ENCODE measurements at places on chromosomes 4 and X.
A peak's percentile ranks its signal among the peaks of the same experiment; 100 is the strongest.

DNA sequence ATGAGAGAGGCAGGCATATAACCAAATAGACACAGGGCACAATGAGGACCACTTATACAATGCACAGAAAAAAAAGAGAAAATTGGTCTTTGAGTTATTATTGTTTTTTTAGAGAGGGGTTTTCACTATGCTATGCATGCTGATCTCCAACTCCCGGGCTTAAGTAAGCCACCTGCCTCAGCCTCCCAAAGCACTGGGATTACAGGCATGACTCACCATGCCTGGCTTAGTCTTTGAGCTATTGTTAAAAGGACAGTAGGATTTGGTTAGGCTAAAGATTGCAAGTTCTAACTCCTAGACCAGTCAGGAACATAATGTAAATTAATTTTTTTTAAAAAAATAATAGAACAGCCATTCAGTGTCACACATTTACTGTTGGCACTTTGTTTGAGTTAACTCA is 340.1 kb downstream of the GPAT3 start:
- DNase-seq, result no peak

- DNase-seq, result no peak
Measured at GRCh38 chr4:38745881-38746280, 36.9 kb downstream of the TLR10 start.

DNA sequence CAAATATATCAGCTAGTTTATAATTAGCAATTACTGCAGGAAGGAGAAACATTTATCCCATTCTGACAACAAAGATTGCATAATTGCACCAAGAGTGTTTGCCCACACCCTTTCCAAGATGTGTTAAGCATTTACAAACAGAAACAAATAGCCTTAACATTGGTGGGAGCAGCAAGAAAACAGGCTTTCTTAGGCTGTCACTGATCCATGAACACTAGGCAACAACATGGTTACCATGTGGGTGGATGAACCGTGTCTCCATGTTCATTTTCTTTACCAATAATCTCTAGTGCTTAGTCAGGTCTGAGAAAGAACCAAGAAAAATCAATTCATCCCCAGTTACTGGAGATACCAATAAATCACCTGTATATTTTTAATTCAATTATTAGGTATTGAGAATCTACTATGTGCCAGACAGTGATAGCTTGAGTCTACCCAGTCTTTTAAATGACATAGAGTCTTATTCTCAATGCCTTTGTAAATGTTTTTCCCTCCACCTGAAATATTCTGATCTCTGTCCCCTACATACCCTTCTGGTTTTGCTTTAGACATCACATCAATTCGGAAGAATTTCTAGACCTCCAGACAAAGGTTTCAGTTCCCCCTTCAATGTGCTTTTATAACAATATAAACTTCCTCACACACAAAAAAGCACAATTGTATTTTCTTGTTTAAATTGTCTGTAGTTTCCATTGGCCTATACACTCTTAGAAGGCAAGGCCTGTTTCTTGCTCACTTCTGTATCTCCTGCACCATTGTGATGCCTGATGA is 286.6 kb downstream of the PPP1R2C start:
- no peak for DNase-seq

- no peak for DNase-seq
Measured at GRCh38 chr4:41934514-41934900, 722 bp upstream of the TMEM33 start.

DNA sequence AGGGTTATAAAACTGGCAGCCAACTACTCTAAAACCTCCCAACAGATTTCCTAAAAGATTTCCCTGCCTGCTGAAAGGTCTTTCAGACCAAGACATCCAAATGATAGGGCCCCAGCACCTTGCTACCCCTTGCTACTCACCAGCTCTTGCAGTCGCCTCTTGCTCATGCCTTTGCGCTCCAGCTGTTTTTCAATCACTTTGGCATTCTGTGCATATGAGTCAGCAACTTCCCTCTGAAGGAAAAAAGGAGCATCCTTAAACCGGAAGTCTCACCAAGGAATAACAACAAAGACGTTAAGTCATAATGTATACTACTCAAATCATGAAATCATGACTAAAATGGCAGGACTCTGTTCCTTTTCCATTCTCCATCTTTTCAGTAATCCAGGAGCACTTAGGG is 24.0 kb downstream of the STEEP1 start:
- no peak for DNase-seq

GRCh38 chrX:118350706-118351105 is 4.8 kb downstream of the WDR44 start:
- DNase-seq, result no peak

DNA sequence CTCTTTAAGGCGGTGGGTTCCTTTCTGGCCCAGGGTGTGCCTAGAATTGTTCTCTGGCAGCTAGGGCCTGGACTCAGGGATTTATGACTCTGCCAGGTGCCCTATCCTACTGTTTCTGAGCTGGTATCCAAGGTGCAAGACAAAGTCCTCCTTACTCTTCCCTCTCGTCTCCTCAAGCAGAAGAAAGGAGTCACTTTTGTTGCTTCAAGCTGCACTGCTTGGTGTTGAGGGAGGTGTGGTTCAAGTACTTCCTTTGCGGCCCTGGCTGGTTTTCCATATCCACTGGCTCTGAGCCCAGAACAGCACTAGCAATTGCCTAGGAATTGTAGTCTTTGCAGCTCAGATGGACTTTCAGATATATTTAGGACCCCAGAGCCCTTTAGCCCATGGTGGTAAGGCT is 39.3 kb downstream of the RTL3 start:
- DNase-seq, result no peak

GRCh38 chrX:101774340-101774739 is 114.7 kb upstream of the ARMCX2 start:
- no peak for DNase-seq

- peak; percentile 70 for DNase-seq
Measured at GRCh38 chrX:15493118-15493962, at the start of gene PIR. PIR (minus strand) TSS chrX:15493333; CDS start chrX:15491257, 2,076 bp downstream.

GRCh38 chr4:108540536-108540935 is 79.8 kb upstream of the RPL34 start:
- no peak for DNase-seq

DNA sequence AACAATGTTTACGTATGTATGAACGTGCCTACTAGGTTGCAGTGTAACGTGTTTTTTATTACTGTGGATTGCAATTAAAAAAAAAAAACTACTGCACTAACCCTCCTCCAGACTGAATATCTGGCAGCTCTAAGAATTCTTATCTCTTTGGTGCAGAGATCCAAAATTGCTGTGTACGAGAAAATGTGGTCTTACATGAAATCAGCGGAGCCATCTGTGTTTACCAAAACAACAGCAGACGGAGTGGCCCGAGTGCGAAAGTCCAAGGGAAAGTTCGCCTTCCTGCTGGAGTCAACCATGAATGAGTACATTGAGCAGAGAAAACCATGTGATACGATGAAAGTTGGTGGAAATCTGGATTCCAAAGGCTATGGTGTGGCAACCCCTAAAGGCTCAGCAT is 268.1 kb downstream of the THOC2 start:
- no peak for DNase-seq

- peak; percentile 47 for DNase-seq
Measured at GRCh38 chr4:61210186-61210939, 10.2 kb downstream of the ADGRL3 start.

DNA sequence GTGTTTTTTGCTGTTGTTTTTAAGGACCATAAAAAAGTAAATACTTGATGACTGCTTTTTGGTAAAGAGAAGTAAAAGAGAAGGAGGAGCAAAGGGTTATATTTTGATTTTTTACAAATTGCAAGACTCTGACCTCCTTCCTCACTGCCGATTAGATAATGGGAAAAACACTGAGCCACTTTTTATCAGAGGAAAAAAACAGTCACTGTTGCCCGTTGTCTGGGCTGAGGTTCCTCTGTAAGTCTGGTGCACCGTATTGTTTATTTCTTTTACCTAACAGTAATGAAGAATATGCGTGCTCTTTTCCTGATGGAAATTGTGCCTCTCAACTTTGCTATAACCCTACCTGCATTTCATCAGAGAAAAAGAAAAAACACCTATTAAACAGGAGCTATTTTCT is 178.7 kb upstream of the EMCN start:
- no peak for DNase-seq

DNA sequence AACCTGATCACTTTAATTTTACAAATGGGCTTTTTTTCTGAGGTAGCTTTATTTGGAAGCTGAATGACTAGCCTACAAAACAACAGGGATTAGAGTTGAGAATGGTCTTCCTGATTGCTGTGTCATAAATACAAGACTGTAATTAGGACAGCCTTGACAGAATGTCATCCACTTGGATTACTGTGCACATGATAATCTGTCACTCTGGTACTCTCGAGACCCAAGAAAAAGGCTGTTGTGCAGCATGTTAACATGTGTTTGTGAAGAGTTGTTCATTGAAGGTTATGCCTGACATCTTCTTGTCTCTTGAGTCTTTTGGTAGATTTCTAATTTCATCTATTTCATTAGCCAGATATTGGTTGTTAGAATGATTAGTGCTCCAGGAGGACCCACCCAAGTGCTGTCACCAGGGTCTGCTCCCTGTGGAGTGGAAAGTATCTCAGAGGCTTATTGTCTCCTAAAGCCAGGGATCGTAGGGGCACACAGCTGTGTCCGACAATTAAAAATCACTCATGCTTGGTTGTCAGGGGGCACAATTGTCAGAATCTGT is 212.2 kb upstream of the GPRIN3 start:
- DNase-seq, result no peak

DNA sequence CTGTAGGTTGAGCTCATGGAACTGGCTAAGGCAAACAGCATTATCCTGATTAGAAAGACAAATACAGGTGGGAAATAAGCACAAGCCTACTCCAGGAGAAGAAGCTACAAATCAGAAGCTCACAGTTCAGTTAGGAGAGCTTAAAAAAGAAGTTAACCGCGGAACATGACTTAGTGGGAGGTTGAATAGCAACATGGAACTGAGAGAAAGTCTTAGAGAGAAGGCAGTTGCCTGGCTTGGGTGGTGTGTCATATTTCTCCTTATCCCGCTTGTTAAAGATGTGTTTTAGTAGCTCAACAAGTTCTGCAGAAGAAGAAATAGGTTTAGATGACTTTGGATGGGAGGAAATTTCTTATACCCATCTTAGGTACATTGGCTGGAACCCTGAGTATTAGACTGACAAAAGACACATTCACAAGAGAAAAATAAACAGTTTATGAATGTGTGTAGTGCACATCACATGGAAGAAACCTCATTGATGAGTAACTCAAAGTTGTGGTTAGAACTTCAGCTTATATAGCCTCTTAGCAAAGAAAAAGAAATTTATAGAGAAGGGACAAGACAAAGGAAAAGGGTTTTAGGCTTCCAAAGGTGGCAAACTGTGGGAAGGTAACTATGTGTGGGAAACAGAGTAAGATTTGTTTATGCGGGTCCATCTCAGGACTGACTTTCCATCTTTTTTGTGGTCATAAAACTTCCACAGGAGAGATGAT is 37.4 kb upstream of the RXFP1 start:
- DNase-seq, result no peak

DNA sequence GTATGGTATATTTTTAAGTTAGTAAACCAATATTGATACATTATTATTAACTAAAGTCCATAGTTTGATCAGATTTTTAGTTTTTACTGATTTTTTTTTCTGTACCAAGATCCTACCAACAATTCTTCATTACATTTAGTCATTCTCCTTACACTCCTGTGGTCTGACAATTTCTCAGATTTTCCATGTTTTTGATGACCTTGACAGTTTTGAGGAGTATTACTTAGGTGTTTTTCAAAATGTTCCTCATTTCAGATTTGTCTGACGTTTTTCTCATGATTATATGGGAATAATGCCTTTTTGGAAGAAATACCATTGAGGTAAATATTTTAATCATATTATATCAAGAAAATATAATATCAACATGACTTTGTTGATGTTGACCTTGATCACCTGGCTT is 423.8 kb downstream of the PPP4R3C start:
- no peak for DNase-seq

- DNase-seq, result no peak
Measured at GRCh38 chrX:150446151-150446550, 83.0 kb downstream of the MAMLD1 start.

- DNase-seq, result no peak
Measured at GRCh38 chr4:17187003-17187402, 288.6 kb upstream of the LDB2 start.

- no peak for DNase-seq
Measured at GRCh38 chr4:1172228-1172851, at the start of gene SPON2. SPON2 (minus strand) TSS chr4:1172583.

DNA sequence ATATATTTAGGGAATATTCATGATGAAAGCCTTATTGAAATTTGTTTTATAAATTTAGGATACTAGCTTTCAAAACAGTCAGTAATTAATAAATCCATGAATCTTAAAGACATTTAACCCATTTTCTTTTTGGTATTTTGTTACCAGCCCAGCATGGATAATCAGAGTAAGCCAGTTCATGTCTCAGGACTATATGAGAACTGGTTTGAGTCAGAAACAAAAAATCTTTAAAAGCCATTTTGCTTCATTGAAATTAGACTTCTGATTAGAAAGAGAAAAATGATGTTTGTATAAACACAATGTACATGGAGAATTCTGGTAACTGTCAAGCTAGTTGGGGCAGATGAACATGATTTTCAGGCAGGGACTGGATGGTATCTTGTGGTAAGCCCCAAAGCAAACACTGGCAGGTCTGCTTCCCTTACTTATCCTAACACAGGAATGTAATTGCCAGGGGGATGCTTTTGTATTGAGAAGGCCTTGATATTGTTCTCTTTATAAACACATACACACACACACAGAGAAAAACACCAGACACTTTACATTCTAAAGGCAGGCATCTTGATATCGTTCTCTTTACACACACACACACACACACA is 9.4 kb downstream of the ARHGAP10 start:
- DNase-seq, result no peak

DNA sequence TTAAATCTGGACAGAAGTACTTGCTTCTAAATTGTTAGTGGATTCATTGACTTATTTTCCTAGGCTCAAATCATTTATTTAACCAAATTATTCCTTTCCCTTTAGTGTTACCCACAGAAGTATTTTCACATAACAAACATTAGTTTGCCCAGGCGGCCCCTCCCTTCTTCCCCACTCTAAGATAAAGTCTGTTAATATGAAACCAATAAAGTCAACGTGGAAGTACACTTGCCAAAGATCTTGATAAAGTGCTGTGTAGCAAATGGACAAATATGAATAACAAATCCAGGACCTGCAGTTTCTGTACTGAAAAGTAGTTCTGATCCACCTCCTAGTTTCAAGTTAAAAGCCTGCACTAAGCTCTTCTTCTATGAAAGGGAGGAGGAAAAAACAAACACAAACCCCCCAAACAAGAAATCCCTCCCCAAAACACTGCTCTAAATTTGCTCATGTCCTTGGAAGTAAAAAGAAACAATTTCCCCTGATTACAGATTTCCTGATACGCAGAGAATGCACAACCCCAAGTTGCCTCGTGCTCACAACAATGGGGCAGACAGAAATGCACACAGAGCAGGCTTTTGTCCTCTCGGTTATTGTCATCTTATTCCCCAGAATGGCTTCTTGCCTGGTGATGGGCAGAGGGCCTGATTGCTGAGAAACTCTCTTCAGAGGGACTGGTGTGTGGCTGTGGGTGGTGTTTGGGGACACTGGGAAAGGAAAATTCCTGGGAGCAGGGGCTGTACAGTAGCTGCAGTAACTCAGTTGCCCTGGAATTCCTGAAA is 23.2 kb downstream of the TMSB4X start:
- DNase-seq, result peak; percentile 52

GRCh38 chr4:176359590-176359989 is 39.8 kb downstream of the SPCS3 start:
- no peak for DNase-seq

Data from nucleus accumbens (tissue), 56 donors.